ENCODE measurements at places on chromosomes 7 and 10.

DNA sequence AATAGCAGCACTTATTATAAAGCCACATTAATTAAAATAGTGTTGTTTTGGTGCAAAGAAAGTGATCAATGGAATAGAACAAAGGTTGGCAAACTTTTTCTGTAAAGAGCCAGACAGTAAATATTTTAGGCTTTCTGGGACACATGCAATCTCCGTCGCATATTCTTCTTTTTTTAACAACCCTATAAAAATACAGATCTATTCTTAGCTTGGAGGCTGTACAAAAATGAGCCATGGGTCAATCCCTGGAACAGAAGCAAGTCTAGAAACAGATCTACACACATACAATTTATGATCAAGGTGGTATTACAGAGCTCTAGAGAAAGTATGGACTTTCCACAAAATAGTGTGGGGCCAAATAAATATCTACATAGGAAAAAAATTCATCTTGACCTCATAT is 71.8 kb downstream of the ARHGAP21 start:
- no peak for DNase-seq

- DNase-seq: no peak
These were observed 302.4 kb downstream of the GRID1 start for GRCh38 chr10:86064219-86064618.

DNA sequence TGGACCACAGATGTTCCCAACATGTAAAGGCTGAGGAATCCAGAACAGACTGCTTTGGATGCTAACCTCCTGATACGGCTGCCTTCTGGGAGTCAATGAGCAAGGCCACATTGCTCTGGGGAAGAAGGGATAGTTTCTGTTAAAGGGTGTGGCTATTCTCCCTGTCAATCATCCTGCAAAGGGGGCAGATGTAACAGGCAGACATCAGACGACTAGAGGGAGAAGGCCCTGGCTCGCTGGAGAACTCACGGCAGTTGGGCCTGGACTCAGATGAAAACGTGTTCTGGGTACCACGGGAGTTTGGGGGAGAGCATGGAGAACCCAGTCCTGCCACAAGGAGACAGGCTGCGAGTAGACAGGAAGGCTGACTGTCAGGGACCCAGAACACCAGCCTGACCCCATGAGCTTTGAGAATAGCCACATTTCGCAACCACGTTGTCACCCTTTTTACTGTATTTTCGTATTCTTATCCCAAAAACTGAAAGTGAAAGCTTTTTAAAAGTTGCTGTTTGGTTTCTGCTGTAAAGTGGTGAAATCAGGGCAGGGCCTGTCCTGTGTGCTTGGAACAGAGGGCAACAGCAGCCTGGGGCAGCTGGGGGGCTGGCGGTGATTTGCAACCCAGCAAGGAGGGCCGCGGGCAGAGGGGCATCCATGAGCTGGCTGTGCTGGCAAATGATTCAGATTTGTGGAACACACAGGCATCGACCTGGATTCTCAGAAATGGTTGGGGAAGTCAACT is 95.3 kb downstream of the MYOF start:
- no peak for DNase-seq

DNA sequence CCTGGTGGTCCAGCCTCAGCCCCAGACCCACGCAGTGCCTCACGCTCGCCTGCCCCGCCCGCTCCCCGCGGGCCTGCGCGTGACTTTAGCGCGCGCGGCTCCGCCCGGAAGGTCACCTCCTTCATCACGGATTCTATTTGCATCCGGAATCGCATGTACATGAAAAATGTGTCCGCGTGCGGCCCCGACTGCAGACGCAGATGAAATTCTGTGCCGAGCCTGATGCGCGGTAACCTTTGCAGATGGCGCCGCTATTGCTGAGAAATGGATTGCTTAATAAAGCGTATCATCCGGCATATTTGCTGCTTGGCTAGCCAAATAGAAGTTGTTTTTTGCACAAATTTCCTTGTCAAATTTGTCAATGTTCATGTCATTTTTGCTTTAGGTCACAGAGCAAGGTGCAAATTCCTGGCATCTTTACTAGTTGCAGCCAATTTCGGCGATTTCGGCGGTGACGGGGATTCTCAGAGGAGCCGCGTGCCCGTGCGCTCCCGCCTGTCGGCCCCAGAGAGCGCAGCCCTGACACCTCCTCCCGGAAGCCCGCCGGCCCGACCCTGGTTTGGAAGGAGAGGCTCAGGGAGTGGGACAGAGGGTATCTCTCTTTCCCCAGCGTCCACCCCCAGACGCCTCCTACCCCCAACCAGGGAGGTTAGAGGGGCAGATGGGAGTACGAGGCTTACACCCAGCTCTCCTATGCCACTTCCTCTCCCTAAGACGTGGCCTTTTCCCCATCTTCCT is 85.9 kb upstream of the PAX2 start:
- DNase-seq: no peak

GRCh38 chr7:33979807-33980355 is 74.5 kb downstream of the BMPER start:
- no peak for DNase-seq

GRCh38 chr10:101766306-101766705 is 9.6 kb downstream of the FGF8 start:
- no peak for DNase-seq

DNA sequence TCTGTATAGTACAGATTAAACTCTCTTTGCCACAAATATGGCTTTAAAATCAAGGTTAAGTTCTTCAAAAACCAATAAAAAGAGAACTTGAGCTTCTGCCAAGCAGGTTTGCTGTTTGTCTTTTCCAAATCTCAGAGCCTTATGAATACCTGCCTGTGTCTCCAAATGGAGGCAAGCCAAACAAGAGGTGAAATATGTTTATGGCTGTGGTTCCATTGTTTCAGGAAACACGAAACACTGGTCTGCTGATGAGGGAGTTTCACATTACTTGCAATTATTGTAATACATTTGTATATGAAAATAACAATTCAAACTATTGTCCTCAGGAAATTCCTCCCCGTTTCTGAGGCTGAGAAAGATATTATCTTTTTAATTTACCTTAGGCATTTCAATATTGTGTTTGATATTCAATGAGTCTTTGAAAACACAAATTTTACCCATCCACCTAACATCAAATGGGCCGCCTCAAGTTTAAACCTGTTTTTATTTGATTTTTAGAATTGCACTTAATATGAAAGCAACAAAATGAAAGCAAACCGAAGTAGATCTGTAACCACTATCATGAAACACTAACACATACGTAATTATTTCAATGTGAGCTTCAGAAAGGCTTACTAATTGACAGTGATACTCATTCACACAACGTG is 359.3 kb downstream of the HGF start:
- DNase-seq: no peak

- no peak for DNase-seq
These were observed 28.3 kb downstream of the CNOT4 start for GRCh38 chr7:135481598-135481979.

DNA sequence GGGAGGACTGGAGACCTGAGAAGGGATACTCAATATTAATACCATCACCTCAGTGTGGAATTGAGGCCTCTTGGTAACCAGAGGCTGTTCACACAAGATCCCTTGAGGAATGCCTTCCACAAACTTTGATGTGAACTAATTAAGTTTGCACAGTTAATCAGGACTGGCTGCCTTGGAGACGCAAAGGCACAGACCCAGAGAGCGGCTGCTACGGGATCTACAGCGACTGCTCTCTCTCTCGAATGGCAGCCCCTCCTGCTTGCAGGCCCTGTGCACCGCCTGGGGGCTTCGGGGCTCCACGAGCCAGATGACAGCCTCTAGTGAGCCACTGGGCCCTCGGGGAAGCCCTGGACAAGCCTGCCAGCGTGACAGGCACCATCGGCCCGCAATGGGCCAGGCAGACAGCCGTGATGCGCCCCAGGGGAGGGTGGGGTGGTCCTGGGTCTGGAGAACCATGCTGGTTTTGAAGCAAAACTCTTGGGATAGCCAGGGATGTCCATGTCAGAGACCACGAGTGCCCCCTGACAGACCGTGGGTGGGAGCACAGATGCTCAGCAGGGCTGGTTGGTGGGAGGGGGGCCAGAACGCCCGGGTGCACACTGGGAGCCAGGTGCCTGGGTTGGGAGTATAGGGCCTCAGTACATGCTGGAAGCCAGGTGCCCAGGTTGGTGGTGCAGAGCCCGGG is 195.6 kb downstream of the ELFN1 start:
- DNase-seq: peak; percentile 17

GRCh38 chr10:99828464-99828863 is 46.0 kb downstream of the ABCC2 start:
- no peak for DNase-seq

- DNase-seq: peak; percentile 53
These were observed 60.8 kb downstream of the RHOBTB1 start for GRCh38 chr10:60883187-60883586.

DNA sequence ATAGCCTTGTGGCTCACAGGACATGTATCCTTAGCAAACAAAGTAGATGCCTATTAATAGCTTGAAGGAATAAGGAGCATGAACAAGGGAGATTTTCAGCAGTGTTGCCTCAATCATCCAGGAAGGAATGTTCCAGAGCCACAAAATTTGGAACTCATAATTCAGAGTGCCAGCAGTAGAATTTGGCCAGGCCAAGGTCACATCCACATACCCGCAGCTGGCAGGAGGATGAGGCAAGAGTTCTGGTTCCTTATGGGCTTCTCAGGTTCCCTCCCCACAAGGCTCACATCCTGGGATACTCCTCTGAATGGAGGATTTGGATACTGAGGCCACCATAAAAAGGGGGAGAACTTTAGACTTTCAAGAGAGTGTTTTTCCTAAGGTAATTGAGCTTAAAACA is 45.8 kb downstream of the SUFU start:
- no peak for DNase-seq

- no peak for DNase-seq
These were observed 193.5 kb upstream of the HDAC9 start for GRCh38 chr7:18302097-18302496.

DNA sequence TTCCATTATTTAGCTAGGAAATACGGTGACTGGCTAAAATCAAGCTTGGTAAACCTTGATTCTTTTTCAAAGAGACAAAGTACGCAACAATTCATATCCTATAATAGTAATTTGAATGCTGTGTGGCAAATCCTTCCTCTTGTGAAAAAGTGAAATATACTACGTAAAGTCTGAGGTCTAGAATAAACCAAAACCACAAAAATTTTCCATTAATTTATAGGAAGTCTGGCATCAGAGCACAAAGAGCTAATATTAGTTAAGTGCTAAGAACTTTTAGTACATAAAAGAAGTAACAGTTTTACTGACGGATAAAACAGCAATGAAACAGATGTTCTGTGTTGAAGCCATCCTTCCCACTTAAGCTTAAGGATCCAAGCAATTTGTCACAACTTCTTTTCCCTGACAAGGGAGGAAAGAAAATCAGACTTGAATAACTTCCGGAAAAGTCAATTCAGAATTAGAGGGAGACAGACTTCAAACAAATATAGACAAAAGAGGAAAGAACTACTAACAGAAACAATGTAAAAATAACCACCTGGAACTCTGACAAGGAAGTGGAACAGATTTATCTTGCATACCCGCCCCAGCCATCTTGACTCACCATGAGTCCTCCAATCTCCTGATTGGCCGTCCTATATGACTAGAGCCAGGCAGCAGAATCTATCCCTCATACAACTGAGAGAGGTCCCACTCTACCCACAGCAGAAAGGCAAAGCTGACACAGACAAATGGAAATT is 34.6 kb downstream of the RHEB start:
- DNase-seq: no peak

DNA sequence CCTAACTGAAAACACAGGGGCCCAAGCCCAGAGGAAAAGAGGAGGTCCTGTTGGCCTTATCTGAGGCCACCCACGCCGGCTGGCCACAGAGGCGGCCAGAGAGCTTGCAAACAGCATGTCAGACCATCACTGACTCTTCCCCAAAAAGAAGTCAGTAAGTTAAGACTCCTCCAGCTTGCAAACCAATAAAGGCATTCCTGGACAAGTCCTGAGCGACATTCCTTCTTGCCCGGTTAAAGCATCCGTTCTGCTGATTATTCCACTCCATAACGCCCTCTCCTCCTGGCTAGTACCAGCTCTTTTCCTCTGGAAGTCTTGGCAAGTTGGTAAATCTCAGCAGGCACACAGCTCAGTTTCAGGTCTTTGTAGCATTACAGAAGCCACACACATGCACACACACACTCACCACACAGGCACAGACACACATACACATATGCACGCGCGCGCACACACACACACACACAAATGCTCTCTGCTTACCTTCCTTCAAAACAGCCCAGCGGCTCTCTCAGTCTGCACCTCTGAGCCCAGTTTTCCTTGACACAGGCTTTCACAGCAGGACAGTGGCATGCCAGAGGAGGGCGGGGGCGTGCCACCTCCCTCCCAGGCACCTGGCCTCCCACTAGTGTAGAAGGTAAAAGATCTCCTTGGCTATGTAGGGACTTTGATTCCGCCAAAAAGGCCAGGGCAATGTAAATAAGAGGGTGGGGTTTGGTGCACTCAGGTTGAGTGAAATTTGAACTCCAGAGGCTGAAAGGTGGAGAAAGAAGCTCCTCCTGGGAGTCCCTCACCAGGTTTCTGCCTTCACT is 201.4 kb downstream of the TNS3 start:
- DNase-seq: no peak

GRCh38 chr10:86857128-86857721 is 100.2 kb downstream of the MMRN2 start:
- DNase-seq: no peak

DNA sequence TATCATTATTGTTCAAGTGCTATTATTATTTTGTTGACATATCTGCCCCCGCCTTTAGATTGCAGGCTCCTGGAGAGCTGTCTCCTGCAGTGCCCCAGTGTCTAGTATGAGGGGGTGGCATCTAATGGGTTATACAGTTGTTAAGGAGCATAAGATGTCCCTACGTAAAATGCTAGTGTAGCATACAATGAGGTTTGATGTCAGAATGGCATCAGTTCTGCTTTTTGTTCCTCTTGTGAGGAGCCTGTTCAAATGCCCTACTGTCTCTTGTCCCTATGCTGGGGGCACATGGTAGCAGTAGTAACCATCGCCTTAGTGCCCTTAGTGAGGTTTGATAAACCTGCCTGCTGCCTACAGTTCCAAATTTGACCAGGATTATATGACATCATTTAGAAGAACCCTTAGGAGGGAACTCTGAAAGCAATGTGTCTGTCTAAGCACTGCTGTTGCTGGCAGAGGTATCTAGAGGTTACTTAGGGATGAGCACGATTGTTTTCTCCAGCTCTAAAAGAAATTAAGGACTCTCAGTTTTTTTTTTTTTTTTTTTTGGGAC is 9.7 kb downstream of the CREM start:
- no peak for DNase-seq

GRCh38 chr7:13880789-13881188 is 108.7 kb downstream of the ETV1 start:
- no peak for DNase-seq

DNA sequence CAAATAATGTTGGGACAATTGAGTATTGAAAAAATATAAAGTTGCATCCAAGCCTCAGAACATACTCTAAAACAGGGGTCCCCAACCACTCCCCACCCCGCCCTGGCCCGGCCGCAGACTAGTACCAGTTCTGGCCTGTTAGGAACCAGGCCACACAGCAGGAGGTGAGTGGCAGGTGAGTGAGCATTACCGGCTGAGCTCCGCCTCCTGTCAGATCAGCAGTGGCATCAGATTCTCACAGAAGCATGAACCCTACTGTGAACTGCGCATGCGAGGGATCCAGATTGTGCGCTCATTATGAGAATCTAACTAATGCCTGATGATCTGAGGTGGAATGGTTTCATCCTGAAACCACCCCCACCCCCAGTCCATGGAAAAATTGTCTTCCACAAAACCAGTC is 19.4 kb downstream of the HIPK2 start:
- no peak for DNase-seq
